ENCODE measurements at places on chromosomes 16 and 17.

GRCh38 chr16:14121142-14121541 lies 50.0 kb downstream of the MRTFB start:
- DNase-seq: no peak

DNA sequence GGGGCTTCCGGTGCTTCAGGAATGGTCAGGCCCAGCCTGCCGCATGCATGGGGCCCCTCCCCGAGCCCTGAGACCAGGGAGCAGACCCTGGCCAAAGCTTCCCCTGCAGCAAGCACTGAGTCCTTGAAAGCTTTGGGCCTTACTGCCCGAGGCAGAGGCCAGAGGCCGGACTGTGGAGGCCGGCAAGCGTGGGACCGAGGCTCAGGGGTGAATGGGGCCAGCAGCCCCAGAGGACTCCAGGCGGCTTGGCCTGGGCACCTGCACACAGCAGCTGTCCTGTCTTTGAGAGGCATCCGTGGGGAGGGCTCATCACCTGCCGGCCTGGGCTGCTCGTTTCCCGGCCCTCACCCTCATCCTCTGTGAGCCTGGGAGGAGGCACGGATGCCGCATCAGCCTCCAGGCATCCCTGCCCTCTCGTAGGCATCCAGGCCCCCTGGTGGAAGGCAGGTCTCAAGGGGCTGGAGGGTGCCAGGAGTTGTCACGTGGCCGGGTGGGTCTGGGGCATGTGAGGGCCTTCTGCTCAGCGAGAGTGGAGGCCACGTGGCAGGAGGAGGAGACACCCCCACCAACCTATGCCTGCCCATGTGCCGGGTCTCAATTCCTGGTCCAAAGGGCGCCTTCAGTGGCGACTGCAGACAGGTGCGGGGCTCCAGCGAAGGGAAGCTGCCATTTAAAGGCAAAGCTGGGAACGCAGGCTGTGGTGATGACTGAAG lies 31.4 kb downstream of the CACNA1H start:
- no peak for DNase-seq

DNA sequence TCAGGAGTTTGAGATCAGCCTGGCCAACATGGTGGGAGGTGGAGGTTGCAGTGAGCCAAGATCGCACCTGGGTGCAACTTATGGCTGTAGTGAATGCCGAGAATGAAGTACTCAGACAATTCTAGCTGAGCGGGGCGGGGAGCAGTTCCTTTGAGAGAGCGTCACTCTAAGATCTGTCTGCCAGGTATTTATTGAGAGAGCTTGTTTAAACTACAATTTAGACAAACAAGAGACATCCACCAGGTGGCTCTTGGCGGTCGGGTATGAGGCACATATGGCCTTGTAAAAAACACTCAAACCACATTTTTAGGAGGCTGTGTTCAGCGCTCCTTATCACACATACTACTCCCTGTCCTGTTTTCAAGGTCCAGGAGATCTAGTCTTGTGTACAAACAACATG lies 40.6 kb upstream of the CDH1 start:
- no peak for DNase-seq

DNA sequence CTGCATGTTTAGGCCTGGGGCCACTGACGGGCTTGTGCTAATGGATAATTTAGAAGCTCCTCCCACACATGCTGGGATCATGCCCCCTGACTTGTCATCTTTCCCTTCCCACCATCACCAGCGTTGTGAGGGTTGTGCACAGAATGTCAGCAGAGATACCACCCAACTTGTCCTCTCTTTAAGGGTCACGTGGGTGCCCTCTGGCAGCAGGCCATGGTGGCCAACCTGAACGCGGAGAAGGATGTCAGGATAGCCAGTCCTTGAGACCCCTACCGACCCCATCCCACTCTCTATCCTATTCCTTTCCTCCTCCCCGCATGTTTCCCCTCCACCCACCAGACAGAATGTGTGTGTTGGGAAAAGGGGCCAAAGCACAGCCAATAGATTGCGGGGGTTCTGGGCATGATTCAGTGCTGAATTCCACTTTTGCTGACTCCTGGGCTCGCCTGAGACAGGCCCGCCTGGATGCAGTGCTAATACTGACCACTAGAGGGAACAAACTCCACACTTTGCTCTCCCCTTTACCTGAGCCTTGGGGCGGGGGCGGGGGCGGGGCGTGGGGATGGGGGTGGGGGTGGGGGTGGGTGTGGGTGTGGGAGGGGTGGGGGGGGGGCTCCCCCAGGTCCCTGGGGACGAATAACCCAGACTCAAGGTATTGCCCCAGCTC lies at the start of gene GH2:
GH2 (minus strand) TSS at position 10 of the 667 bp plus-strand sequence. CDS start 143 bp downstream, outside the sequence.
- no peak for DNase-seq

GRCh38 chr16:30609926-30610839 lies at the start of gene ZNF689:
ZNF689 (minus strand) TSS chr16:30610389; CDS start chr16:30610041, 348 bp downstream.
- DNase-seq: peak; percentile 95

DNA sequence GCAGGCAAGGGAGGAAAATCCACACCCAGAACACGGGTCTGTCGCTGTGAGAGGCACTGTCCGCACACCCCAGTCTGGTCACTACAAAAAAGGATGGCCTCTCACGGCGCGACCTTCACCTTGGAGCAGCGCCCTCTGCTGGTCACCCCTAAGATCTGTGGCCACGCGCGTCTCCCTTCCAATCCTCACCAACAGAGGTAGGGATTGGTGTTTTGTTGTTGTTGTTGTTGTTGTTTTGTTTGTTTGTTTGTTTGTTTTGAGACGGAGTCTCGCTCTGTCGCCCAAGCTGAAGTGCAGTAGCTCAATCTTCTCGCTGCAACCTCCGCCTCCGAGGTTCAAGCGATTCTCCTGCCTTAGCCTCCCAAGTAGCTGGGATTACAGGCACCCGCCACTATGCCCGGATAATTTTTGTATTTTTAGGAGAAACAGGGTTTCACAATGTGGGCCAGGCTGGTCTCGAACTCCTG lies 15.0 kb upstream of the C17orf58 start:
- DNase-seq: no peak

- DNase-seq: no peak
Measured at GRCh38 chr16:89973235-89973634, 24.7 kb downstream of the DEF8 start.

- DNase-seq: no peak
Measured at GRCh38 chr16:48533931-48534330, 76.0 kb downstream of the N4BP1 start.

DNA sequence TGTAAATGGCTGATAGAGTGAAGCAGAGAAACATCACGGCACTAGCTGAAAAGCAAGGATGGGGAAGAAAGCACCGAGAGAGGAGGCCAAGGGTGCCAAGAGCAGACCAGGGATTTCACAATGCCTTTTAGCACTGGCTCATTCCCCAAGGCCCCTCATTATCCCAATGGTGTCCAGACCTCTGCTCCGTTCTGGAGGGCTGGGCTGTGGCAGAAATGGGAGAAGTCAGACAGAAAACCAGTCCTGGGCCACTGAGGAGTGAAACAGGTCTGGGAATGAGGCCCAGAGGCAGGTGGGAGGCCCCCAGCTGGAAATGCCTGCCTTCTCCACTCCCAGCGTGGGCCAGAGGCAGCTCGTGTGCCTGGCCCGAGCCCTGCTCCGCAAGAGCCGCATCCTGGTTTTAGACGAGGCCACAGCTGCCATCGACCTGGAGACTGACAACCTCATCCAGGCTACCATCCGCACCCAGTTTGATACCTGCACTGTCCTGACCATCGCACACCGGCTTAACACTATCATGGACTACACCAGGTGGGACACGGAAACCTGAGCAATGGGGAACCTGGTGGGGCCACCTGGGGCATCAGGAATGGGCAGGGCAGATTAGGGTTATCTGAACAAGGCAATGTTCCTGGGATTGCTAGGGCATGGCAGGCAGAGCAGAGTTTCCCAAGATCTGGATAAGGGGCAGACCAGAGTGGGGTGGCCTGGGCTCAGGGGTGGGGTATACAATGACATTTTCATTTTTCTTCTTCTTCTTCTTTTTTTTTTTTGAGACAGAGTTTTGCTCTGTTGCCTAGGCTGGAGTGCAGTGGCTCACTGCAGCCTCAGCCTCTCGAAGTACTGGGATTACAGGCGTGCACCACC lies 20.3 kb downstream of the ANKRD40 start:
- DNase-seq: peak; percentile 54

- no peak for DNase-seq
Measured at GRCh38 chr17:10050597-10051101, 145.6 kb upstream of the RCVRN start.

DNA sequence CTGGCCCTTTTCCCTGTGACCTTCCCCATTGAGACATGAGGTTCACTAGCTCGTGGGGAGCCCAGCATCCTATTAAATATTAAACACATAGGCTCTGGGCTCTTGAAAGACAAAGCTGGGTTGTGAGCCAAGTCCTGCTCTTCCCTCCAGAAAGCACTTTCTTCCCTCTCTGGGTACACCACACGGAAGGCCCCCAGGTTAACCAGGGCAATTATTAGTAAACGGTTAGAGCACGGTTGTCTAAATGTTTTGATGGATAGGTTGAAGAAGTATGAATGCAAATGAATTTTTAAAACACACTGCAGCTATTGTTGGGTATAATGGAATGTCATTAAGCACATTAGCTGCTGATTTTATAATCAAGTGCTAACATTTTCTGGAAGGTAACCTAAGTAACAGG lies 32.7 kb upstream of the CDH13 start:
- DNase-seq: no peak

DNA sequence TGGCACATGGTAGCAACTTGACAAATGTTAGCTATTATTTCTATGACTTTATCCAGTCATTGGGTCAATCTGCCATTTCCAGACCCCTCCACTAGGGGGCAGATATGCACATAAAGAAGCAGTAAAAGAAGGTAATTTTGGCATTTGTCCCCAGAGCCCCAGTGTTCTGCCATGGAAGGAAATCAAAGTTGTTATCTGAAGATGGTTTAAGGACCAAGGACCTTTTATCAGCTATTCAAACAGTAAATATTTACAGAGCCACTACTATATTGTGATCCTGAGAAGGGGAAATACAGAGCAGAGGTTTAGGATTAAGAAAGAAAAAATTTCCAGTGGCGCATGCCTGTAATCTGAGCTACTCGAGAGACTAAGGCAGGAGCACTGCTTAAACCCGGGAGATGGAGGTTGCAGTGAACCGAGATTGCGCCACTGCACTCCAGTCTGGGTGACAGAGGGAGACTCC lies 20.0 kb downstream of the TRAF4 start:
- DNase-seq: peak; percentile 69

GRCh38 chr17:71315568-71315967 lies 805.3 kb upstream of the SOX9 start:
- no peak for DNase-seq

DNA sequence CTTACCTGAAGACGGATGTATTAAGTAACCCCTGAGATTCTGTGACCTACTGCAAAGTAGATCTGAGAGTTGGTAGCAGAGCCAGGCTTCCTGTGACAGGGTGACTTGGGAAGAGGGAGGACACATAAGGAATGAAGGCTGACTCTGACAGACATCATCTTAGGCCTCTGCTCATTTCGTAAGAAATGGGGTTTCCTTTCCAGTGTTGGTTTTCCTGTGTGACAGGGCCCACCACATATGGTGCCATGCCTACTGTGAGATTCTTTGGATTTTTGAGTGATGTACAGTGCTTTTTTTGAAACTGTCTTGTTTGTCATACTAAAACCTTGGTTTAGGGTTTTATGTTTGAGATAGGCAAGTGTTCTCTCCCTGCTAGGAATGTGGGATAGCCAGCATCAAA lies 12.7 kb downstream of the LIG3 start:
- DNase-seq: no peak

GRCh38 chr17:81457917-81458555 lies 54.6 kb downstream of the ACTG1 start:
- DNase-seq: no peak

DNA sequence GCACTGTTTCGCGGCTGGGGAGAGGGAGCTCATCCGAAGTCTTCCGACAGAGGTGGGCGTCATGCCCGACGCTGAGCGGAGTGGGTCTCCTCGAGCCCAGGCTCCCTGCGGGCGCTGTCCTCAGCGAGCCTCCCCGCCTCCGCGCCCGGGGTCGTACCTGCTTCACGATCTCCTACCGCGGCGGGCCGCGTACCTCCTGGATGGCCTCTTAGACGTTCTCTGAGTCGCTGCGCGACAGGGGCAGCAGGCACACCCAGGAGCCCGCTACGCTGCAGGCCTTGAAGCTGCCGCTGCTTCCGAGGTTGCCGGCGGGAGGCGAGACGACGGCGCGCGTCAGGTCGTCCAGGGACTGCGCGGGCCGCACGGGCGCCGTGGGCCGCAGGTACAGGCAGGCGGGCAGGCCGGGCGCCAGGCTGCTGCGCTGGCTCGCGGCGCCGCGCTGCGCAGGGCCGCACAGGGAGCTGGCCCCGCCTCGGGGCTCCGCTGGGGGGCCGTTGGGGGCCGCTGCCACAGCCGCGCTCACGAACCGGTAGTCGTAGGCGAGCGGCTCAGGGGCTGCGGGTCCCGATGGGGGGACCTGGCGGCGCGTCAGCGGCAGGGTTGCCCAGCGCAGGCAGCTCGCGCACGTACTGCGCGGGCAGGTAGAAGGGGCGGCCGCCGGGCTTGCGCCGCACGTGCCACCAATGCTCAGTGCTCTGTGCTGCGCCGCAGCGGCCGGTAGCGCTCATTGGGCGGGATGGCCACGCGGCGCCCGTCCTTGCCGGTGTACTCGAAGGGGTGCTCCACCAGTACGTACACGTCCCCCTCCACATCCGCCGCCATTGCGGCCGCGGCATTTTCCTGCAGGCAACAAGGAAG lies 116.4 kb upstream of the SMURF2 start:
- no peak for DNase-seq

DNA sequence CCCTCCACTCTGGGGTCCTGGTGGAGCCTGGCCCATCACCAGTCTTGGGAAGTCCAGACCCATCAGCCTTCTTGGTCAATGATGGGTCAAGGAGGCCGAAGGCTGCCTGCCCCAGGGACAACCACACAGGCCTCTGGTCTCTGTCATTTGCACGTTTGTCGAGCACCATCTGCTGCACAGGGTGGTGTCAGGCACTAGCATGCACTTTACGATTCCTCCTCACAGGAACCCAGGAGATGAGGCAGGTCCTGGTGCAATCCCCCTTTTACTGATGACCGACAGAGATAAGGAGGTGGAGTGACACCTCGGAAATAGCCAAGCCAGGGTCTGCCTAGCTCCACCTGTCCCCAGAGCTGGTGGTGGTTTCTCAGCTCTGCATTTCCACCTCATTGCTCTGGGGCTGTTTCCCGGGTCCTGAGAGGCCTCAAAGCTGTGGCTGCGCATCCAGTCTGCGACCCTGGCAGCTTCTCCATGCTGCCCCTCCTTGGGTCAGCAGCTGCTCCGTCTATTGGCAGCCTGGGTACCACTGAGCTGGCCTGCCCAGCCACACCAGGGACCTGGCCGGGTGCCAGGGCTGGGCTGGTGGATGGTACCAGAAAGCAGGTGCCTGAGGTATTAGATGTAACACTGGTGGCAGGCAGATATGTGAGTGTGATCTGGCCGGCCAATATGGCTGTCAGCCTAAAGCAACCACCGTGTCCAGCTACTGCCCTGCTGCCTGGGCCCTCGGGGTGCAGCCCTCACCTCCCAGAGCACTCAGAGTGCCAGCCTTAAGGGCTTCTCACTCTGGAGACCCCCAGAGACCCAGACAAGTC lies 10.0 kb downstream of the MMP15 start:
- DNase-seq: no peak

DNA sequence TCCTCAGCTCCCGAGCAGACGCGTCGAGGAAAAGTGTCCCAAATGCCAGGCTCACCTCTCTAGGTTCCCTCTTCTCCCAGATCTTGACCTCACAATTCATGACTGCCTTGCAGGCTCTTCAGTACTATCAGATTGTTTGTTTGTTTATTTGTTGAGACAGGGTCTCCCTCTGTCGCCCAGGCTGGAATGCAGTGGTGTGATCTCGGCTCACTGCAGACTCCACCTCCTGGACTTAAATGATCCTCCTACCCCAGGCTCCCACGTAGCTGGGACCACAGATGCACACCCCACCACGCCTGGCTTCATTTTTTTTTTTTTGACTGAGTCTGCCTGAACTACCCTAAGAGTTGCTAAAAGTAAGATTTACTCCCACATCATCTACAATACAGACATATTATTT lies 15.9 kb downstream of the TMEM235 start:
- no peak for DNase-seq

GRCh38 chr17:50560931-50561745 lies 623 bp downstream of the CACNA1G start:
- DNase-seq: no peak

Data from fibroblast of gingiva (primary cell).